T-helper 1 cell (primary cell): ENCODE measurements at places on chromosomes 4 and X.
A peak's percentile ranks its signal among the peaks of the same experiment; 100 is the strongest.

- DNase-seq = no peak
These were observed 121.5 kb upstream of the ENPEP start for GRCh38 chr4:110354460-110354859.

DNA sequence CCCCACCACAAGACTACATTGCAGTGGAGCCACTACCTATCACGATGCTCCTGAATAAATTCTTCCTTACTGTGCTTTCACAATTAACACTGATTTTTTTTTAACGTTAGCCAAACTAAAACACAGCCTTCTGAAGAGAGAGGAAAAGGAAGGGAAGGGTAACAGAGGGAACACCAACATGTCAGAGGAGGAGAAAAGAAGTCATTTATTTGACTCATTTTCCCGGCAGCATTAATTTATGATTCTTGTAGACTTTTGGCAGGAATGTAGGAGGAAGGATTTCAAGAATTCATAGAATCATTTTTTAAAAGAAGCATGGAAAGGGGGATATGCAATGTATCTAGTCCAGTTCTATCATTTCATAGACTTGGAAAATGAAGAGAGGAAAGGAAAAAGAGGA is 74.3 kb upstream of the IQCM start:
- DNase-seq = no peak

- no peak for DNase-seq
These were observed 124.0 kb downstream of the PRKX start for GRCh38 chrX:3589474-3589873.

DNA sequence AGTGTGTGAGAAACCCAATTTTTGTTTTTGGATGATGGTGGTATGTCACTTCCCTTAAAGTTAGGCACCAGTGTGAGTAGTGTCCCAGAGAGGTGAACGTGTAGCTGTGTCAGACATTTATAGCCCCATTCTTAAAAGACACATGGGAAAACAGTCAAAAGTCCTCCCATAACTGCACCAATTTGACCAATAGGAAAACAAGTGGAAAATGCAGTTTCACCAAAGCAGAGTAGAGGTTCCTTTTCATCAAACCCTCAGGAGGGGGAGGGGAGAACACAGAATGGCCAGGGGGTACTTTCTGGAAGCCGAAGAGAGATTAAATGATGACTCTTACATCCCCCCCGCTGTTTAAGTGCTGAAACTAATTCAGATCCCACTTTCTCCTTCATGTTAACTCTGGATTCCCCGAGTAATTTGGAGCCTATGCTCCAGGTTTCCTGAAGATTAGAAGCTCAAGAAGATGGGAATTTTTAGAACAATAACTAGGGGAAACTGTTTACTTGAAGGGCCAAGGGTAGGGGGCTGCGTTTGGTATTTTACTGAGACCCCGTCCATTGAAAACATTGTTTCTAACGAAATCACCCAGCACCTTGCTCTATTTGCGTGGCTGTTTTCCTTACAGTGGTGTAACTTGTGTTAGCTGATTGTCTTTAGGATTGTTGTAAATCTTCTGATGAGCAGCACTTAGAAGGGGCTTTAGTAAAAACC is 2.1 kb upstream of the LEF1 start:
- no peak for DNase-seq

- no peak for DNase-seq
These were observed 7.3 kb upstream of the RAB9B start for GRCh38 chrX:103839404-103839803.

DNA sequence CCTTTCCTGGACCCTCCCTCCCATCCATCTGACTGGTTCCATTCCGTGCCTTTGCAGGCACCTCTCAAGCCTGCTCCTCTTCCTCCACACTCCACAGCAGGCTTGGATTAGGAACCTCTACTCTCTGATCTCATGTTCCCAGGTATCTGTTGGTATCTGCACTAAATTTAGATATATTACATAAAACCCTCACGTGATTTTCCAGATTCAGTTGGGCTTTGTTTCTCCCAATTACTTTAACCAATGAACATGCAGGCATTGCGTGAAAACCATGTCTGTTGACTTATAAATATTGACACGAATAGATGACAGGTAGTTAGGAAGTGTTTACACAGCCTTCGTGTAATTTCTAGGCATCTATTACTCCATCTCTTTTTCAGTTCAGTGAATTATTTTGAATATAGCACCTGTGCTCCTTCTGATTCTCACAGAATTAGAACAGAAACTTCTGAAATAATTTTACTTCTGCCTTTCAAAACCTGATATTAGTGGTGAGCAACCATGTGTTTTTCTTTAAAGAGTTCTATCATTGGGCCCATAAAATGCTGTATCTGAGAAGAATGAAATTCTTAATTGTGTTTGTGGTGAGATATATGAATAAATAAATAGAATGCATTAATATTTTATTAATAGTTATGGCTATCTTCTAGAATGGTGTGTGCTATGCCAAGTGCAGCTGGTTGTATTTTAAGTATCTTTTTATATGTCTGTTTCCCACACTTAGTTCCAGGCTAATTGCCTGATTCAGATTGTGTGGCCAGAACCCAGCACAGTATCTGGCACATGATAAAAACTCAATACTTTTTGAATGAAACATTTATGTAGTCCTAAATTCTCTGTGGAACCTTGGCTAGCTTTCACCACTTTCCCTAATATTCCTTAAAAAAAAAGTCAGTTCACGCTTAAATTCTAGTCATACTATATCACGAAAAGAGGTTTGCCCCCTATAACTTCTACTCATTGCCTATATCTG is 304.8 kb downstream of the QDPR start:
- no peak for DNase-seq

DNA sequence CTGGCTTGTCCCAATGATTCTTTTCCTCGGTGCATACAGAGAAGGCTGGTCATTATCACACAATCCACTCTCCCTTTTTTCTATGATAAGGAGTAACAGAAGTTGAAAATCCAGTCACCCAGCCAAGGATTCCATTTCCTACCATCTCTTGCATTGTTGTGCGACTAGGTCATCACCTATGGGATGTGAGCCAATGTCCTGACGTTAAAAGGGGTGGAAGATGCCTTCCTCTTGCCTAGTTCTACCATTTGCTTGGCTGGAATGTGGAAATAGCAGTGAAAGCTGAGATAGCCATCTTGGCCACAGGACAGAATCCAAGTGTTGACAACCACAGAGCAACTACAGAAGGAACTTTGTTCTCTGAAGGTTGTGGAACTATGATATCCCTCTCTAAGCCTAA is 132.2 kb upstream of the KIT start:
- DNase-seq = no peak

DNA sequence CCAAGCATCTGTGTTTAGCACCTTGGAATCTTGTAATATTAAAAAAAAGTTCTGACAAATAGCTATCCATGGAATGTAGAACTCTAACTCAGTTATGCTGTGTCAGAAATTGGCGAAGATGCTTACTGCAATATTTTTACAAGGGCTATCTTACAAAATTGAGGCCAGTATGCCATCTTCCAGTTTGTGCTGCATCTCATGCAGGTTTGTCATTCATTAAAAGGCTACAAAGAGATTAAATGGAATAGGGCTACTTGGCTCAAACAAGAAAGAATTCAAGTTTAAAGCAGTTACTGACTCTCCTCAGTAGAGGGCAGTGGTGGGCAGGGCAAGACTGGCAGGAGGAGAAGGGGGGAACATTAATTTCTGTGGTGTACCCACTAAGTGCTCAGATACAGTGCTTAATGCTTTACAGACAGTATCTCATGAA is 66.5 kb downstream of the SHROOM4 start:
- no peak for DNase-seq

DNA sequence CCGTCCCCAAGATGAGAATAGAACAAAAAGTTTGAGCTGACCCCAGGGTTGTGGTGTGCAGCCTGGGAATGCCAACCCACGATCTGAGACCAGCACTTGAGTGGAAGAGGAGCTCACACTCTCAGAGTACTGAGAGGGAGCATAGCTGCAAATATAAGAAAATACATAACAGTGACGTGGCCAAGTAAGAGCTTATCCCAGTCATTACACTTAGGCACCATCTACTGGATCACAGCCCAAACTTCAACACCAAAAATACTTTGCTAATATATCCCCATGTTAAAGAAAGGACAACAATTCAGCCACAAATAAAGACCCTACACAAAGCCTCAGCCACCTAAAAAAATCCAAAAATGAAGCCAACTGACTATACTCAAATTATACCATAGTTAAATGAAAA is 33.3 kb upstream of the CXCL6 start:
- DNase-seq = no peak

DNA sequence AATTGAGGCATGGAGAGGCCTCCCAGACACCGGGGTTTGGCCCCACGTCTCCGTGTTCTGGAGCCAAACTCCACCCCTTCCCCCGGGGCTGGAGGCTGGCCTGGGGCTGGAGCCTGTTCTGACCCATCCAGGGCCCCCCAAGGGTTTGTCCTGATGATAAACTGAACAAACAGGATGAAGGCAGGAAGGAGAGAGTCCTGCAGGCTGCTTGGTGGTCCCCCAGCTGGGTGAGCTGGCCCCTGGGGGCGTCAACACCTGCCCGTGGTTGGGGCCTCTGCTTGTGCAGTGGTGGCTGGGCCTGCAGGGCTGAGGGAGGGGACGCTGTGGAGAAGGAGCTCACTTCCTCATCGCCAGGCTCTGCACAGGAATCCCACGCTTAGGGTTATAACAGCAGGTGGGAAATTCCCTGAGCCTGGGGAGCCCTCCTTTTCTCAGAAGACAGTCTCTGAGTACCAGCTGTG is 2.3 kb downstream of the SH3TC1 start:
- peak; percentile 71 for DNase-seq

GRCh38 chr4:77052352-77052751 is 23.4 kb downstream of the CCNI start:
- DNase-seq = peak; percentile 42

DNA sequence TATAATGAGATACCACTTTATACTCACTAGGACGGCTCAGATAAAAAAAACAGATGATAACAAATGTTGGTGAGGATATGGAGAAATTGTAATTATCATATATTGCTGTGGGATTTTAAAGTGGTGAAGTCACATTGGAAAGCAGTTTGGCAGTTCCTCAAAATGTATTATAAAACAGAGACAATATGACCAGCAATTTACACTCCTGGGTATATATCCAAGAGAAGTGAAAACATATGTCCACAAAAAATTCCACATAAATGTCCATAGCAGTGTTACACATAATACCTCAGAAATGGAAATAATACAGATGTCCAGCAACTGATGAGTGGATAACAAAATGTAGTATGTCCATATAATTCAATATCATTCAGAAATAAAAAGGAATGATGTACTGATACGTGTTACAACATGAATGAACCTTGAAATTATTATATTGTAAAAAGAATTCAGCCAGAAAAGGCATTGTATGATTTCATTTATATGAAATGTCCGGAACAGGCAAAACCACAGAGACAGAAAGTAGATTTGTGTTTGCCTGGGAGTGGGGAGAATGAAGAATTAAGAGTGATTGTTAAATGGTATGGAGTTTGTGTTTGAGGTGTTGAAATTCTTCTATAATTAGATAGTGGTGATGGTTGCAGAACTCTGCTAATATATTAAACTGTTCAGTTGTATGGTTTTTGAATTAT is 220.9 kb downstream of the SLC7A11 start:
- DNase-seq = no peak

DNA sequence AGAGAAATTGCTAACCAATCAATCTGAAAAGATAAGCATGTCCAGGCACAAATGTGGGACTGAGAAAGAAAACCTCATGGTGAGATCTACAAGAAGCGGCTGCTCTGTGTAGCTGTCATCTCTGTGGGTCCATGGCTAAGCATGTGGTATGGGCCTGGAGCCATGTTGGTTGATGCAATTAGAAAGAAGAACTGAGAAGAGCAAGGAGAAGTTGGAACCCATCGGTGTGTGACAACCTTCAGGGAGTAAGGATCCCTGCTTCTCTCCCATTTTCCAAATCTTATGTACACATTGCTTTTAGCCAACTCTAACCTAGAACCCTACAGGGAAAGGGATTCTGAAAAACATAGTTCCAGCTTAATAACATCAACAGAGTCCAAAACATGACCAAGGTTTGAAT is 890.2 kb downstream of the FSTL5 start:
- DNase-seq = no peak

GRCh38 chr4:147901388-147901787 is 169.5 kb downstream of the ARHGAP10 start:
- DNase-seq = no peak

- DNase-seq = no peak
These were observed 11.1 kb upstream of the EREG start for GRCh38 chr4:74353858-74354257.

DNA sequence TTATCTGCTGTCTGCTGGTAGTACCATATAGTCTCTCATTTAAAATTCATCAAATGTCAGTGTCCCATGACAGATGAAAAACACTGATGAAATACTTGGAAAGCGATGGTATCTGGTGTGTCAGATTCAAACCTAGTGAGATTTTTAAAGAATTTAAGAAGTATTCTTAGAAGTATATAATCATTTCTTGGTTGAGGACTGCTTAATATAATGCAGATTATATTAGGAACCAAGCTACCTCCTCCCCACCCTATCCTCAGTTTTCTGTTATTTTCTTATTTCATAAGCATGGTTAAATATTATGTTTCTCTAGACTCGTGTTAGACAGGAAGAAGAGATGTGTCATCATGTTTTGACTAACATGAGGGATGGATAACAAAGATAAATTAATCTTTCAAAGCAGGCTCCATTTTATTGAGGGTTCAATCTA is 118.5 kb downstream of the GLUD2 start:
- DNase-seq = no peak

DNA sequence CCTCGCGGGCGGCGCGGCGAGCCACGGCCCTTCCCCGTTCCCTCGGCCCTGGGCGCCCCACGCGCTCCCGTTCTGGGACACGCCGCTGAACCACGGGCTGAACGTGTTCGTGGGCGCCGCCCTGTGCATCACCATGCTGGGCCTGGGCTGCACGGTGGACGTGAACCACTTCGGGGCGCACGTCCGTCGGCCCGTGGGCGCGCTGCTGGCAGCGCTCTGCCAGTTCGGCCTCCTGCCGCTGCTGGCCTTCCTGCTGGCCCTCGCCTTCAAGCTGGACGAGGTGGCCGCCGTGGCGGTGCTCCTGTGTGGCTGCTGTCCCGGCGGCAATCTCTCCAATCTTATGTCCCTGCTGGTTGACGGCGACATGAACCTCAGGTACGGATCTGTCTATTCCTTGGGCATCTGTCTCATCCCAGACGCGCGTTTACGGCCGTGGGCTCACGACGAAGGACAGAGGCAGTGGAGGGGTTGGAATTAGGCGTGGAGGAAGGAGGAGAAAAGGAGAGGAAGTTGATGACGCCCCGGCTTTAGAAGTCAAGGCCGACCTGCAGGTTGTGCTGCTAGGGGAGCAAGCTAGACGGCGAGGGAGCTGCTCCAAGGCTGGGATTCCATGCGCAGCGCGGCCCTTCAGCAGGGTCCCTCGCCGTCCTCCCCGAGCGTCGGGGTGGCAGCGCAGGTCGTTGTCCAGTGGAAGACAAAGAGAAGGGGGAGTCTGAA is 792 bp downstream of the SLC10A4 start:
- DNase-seq = no peak

- no peak for DNase-seq
These were observed 2.7 kb downstream of the KCNE5 start for GRCh38 chrX:109622270-109622669.

GRCh38 chrX:111447298-111447697 is 35.3 kb upstream of the DCX start:
- no peak for DNase-seq
